ENCODE measurements at places on chromosomes 16 and 17.

DNA sequence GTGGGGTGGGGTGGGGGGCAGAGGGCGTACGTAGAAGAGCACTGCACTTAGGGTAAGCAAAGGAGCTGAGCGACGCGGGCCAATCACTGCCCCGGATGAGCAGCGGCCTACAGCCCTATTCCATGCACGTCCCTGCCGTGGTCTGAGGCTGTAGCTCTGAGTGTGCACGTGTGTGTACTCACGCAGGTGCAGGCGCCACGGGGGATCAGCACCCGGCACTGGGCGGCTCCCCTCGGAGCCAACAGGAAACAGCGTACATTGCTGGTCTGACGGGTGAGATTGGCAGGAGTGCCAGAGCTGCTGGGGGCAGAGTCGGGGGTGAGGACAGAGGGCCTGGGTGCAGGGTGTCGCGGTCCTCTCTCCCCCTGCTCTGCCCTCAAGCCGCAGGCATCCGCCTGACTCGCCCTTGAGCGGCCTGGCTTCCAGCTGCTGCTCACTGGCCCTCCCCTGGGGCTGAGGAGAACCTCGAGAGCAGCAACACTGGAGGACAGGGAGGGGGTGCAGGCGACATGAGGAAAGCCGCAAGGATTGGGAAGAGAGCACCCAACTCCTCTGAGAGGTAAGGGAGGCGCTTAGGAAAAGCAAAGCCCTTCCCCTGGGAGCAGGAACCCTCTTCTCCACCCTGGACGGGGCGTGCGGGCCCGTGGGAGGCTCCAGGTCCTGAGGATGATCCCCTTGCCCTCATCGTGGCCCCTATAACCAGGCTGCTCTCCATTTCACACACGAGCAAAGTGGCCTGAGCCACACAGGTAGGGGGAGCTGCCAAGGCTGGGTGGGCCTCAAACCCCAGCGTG is 57.8 kb downstream of the ENGASE start:
- DNase-seq = no peak

DNA sequence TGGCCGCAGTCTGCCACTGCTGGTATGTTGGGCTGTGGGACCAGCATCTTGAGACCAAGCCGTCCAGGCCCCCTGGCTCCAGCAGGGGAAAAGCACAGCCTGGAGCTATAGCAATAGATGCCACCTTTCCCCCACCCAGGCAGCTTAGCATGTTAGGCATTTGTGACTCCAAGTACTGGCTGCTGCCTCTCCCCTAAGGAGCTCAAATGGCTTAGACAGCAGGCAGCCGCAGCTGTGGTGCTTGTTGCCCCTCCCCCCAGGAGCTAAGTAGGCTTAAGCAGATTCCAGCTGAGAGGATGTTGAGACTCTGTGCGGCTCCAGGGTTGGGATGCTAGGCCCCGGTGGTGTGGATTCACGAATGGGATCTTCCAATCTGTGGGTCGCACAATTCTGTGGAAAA is 88.8 kb upstream of the ANKFN1 start:
- no peak for DNase-seq

- DNase-seq = no peak
Measured at GRCh38 chr17:81388612-81389367, 6.5 kb upstream of the BAHCC1 start.

DNA sequence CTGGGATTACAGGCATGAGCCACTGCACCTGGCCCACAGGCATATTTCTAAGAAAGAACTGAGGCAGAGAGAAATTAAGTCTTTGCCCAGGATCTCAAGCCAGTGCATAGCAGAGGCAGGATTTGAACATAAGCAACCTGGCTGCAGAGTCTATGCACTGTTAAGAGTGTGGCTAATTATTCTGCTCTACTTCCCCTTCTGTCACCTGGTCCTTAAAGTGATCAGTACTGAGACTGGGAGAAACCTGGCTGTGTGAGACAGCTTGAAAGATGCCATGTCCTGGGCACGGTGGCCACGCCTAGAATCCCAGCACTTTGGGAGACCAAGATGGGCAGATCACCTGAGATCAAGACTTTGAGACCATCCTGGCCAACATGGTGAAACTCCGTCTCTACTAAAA is 58.1 kb downstream of the IQCK start:
- no peak for DNase-seq

GRCh38 chr17:57834146-57834741 is 15.6 kb downstream of the MRPS23 start:
- DNase-seq = no peak

GRCh38 chr17:40219594-40220338 is 662 bp downstream of the WIPF2 start:
- DNase-seq = peak; percentile 47

DNA sequence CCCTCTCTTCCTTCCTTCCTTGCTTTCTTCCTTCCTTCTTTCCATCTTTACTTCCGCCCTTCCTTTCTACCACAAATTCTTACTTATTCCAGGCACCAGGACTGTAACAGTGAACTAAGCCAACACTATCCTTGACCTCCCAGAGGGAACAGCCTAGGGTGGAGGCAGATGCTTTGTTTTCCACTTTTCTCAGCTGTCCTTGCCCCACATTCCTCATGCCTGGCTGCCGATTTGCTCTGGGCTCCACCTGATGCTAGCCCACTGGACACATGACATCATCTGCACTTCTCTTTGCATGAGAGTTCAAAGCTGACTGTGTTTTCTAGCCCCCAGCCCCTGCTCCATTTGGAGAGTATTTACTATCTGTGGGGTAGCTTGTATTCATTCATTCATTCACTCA is 283.0 kb downstream of the MAF start:
- no peak for DNase-seq

DNA sequence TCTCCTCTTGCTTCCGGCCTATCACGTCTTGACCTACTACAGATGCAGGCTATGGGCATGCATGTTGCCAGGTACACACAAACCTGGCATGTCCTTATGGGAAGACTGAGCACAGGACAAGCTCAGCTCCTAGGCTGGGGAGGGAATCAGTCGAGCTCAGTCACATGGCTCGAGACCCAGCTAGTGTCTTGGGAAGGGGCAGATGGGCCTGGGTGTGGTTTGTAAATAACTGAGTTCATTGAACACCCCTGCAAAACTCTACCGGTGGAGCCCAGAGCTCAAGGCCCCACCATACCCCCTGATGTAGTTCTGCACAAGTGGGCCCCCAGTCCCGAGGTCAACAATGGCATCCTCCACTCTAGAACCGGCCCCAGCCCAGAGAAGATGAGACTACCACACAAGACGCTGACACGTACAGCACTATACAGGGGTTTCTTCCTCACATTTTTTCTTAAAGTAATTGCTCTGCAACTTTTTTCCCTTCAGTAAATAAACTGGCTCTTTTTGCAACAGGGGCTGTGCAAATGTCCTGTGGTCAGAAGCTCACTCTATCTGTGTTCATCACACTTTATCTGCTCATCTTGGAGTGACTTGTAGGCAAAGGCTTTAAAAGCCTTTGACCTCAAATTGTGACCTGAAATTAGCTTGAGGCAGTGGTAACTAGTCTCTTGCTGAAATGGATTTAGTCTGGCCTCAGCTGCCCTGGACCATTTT is 22.9 kb downstream of the ZNHIT3 start:
- DNase-seq = no peak

DNA sequence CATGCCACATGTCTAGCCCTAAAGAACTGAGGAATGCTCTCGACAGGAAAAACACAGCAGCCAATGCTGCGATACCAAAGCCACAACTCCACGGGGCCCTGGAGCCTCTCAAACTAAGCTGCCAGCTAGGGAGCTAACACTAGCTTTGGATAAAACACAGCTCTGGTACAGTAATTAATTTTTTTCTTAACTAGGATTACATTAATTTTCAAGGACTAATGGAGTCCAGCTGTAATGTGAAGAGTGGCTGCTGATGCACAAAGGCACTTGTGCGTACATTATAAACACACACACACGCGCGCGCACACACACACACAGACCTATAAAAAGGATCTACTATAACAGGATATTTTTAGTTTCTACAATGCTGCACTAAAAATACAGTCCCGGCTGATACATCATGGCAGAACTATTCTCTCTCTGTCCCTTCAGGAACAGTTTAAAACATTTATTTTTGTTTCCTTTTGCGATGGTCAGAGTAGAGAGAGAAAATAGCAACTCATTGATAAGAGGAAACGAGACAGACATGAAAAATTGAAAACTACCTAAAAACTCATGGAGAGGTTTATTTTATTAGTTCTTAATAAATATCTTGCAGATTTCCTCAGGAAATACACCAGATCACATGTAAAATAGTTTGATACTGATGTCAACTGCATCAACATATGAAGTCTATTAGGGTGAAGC is 88.5 kb downstream of the SMG6 start:
- DNase-seq = no peak
